ENCODE measurements at places on chromosomes 4 and X.

DNA sequence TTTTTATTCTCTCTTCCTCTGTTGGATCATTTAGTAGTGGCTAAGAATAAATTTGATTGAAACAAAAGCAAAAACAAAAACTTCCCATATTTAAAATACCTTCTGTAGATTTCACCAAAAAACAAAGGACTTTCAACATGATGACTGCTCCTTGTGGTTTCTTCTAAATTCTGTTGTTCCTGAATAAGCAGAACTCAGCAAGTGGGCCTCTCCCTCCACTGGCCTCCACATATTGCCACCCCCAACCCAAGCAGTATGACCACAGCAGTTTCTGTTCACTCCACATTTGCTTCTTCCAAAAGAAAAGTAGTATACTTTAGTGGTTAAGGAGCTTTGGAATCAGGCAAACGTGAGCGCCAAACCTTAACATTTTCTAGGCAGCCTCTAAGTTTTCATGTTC is 114.7 kb downstream of the COX18 start:
- H3K4me1 ChIP-seq: no peaks in the 10 kb centered on the region
- H3K27me3 ChIP-seq: no peaks in the 10 kb centered on the region
- H3K27ac ChIP-seq: no peak overlapping the region
- no peaks in the 10 kb centered on the region for H3K36me3 ChIP-seq
- H3K4me3 ChIP-seq: no peak overlapping the region
- DNase-seq: no peak

- no peaks in the 10 kb centered on the region for H3K27me3 ChIP-seq
- DNase-seq: no peak
- H3K4me3 ChIP-seq: no peak overlapping the region
Observed at GRCh38 chrX:83845397-83845796, 15.5 kb upstream of the CYLC1 start.

DNA sequence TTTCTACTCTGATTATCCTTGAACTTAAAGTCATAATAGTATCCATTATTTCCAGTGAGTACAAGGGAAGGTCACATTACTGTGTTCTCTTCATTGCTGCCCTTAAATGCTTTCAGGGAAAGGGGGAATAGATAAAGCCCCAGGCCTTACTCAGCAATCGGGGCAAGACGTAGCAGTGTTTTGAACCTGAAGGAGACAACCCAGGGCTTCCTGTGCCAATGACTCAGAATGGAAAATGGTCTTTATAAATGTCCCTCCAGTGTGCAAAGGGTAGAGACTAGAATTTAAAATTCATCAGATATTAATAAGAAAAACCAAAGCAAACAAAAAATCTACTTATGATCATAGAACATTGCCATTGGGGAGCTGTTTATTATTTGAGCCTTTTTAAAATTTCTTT is 23.7 kb downstream of the TLR8 start:
- H3K4me3 ChIP-seq: no peak overlapping the region
- no peak overlapping the region for H3K27ac ChIP-seq
- no peaks in the 10 kb centered on the region for H3K4me1 ChIP-seq
- H3K27me3 ChIP-seq: no peaks in the 10 kb centered on the region

DNA sequence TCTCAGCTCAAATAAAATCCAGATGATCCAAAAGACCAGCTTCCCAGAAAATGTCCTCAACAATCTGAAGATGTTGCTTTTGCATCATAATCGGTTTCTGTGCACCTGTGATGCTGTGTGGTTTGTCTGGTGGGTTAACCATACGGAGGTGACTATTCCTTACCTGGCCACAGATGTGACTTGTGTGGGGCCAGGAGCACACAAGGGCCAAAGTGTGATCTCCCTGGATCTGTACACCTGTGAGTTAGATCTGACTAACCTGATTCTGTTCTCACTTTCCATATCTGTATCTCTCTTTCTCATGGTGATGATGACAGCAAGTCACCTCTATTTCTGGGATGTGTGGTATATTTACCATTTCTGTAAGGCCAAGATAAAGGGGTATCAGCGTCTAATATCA is 18.7 kb upstream of the TLR8 start:
- no peak overlapping the region for H3K27ac ChIP-seq
- DNase-seq: no peak
- no peaks in the 10 kb centered on the region for H3K27me3 ChIP-seq
- no peaks in the 10 kb centered on the region for H3K4me1 ChIP-seq
- no peak overlapping the region for H3K4me3 ChIP-seq

DNA sequence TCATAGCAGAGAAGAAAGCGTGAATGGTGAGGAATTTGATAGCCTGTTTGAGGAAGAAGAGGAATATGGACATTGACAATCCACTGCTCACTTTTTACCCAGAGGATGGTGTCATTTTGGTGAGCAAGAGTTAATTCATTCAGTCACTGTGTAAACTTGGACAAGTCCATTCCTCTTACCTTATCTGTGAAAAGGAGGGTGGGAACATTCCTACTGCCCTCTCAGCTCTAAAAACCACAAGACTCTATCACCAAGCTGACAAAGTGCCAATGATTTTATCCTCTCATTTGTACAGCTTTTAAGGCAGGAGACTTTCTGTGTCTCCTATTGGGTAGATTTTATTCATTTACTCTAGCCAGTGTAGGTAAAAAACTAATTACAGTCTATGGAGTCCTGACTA is 103.8 kb downstream of the LUZP4 start:
- H3K36me3 ChIP-seq: no peaks in the 10 kb centered on the region
- H3K27ac ChIP-seq: no peak overlapping the region
- no peak for DNase-seq
- H3K27me3 ChIP-seq: no peaks in the 10 kb centered on the region
- no peaks in the 10 kb centered on the region for H3K4me1 ChIP-seq

GRCh38 chr4:131388277-131388676 is 1760.8 kb upstream of the PCDH10 start:
- no peaks in the 10 kb centered on the region for H3K4me1 ChIP-seq
- DNase-seq: no peak
- H3K4me3 ChIP-seq: no peak overlapping the region
- no peak overlapping the region for H3K27ac ChIP-seq
- no peaks in the 10 kb centered on the region for H3K27me3 ChIP-seq

DNA sequence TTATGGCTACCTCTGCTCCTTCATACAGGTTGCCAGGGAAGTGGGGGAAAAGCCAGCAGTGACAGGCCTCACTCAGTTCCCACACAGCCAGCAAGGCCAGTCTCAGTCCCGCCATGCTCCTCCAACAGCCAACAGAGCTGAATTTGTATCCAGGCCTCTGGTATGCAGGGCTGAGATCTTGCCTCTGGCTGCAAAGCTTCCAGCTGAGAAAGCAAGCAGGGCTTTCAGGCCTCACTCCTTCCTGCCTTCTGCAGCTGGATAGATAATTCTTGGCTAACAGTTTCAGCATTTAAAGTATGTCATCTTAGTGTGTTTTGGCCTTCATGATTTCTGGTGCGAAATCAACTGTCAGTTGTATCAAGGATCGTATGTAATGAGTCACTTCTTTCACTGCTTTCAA is 103.6 kb downstream of the GNL3L start:
- H3K4me1 ChIP-seq: no peaks in the 10 kb centered on the region
- H3K27ac ChIP-seq: no peak overlapping the region
- H3K27me3 ChIP-seq: no peaks in the 10 kb centered on the region

- H3K4me1 ChIP-seq: no peaks in the 10 kb centered on the region
- no peaks in the 10 kb centered on the region for H3K36me3 ChIP-seq
- H3K27ac ChIP-seq: no peak overlapping the region
- DNase-seq: no peak
- H3K4me3 ChIP-seq: no peak overlapping the region
Observed at GRCh38 chr4:7462509-7462971, 27.8 kb upstream of the PSAPL1 start.

DNA sequence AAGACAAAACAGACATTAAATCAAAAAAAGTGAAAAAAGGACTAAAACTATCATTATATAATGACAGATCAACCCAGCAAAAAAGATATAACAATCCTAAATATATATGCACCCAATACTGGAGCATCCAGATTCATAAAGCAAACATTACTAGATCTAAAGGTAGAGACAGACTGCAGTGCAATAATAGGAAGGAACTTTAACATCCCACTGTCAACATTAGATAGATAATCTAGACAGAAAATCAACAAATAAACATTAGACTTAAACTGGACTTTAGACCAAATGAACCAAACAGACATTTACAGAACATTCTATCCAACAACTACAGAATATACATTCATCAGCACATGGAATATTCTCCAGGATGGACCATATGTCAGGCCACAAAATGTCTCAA is 29.5 kb upstream of the RAB39B start:
- H3K27ac ChIP-seq: no peak overlapping the region
- H3K4me1 ChIP-seq: no peaks in the 10 kb centered on the region
- DNase-seq: no peak
- no peaks in the 10 kb centered on the region for H3K27me3 ChIP-seq
- no peak overlapping the region for H3K4me3 ChIP-seq

GRCh38 chrX:132094164-132094563 is 33.7 kb downstream of the FRMD7 start:
- H3K36me3 ChIP-seq: no peaks in the 10 kb centered on the region
- no peaks in the 10 kb centered on the region for H3K4me1 ChIP-seq
- no peak for DNase-seq
- no peak overlapping the region for H3K27ac ChIP-seq
- H3K27me3 ChIP-seq: no peaks in the 10 kb centered on the region
- H3K4me3 ChIP-seq: no peak overlapping the region

DNA sequence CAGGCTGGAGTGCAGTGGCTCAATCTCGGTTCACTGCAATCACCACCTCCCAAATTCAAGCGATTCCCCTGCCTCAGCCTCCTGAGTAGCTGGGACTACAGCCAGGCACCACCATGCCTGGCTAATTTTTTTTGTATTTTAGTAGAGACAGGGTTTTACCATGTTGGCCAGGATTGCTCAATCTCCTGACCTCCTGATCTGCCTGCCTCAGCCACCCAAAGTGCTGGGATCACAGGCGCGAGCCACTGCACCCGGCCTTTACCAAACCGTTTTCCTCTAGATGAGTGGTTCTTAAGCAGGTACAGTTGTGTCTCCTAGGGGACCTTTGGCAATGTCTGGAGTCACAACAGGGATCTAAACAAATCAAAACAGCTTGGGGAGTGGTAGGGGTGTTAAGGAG is 11.6 kb downstream of the AMELX start:
- no peaks in the 10 kb centered on the region for H3K27me3 ChIP-seq
- DNase-seq: no peak
- H3K36me3 ChIP-seq: no peaks in the 10 kb centered on the region
- H3K4me1 ChIP-seq: no peaks in the 10 kb centered on the region
- no peak overlapping the region for H3K27ac ChIP-seq

DNA sequence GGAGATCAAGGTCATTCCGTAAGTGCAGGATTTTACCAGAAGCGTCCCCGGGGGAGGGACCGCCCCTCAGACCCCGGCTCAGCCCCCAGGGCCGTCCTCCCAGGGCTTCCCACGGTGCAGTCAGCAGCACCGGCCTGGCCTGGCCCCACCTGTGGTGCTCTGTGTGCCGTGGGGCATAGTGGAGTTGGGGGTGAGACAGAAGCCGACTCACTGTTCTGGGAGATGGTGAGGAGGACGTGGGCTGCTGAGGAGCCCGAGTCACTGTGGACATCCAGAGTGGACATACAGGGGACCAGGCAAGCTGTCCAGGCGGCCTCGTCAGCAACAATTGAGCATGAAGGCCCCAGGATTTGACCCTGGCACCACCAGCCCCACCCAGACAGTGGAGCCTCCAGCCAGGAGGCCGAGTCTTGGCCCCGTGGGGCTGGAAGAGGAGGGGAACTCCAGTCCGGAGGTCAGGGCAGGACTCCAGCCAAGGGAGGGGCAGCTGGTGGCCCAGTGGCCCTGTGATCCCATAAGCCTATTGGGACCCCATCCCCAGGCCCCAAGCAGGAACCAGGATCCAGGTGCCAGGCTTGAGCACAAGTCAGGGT is 19.1 kb downstream of the ATP5ME start:
- no peak for DNase-seq
- H3K27ac ChIP-seq: no peak overlapping the region
- H3K4me3 ChIP-seq: no peak overlapping the region
- H3K4me1 ChIP-seq: no peaks in the 10 kb centered on the region
- H3K36me3 ChIP-seq: no peaks in the 10 kb centered on the region
